ENCODE measurements at places on chromosomes 12 and 14.

DNA sequence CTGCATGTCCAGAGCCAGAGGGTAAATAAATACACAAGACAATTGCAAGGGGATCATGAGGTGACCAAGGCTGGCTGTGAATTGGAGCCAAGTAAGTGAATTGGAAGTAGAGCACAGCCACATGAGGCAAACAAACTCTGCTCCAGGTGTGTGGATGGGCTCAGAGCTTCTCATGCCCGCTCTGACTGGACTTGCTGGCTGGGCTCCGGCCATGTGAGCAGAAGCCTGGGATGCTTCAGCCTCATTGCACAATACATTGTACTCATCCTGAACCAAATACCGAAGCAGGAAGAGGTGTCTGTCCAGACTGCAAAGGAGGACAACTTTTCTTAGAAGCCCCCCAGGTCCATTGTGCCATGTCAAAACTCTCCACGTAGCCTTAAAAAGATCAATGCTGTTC, 193.0 kb downstream of the TTC8 start:
- DNase-seq: no peak

DNA sequence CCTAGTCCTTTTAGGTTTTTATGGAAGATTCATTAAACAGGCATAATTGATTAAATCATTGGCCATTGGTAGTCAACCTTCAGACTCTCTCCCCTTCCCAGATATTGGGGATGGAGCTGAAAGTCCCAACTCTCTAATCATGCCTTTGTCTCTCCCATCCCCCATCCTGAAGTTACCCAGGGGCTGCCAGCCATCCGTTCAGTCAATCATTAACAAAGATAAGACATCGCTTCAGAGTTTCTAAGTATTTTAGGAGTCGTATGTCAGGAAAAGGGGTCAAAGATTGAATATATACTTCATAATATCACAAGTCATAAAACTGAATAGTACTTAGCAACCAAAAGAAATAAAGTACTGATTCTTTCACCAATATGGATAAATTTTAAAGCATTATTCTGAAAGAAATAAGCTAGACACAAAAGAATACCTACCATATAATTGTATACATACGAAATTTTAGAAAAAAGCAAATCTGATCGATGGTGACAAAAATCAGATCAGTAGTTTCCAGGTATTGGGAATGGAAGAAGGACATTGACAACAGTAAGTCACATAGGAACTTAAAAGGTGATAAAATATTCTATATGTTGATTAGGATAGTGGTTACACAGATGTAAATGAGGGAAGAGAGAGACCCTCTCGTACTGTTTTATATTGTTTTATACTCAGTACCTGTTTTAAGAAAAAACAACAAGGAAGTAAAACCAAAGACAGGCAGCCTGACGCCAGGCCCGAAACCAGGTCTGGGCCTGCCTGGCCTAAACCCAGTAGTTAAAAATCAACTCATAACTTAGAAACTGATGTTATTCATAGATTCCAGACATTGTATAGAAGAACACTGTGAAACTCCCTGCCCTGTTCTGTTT, 414.4 kb downstream of the DAD1 start:
- no peak for DNase-seq

GRCh38 chr12:130975116-130975515, 21.4 kb downstream of the ADGRD1 start:
- DNase-seq: no peak

GRCh38 chr12:105855361-105856047, 283.2 kb downstream of the NUAK1 start:
- DNase-seq: no peak

DNA sequence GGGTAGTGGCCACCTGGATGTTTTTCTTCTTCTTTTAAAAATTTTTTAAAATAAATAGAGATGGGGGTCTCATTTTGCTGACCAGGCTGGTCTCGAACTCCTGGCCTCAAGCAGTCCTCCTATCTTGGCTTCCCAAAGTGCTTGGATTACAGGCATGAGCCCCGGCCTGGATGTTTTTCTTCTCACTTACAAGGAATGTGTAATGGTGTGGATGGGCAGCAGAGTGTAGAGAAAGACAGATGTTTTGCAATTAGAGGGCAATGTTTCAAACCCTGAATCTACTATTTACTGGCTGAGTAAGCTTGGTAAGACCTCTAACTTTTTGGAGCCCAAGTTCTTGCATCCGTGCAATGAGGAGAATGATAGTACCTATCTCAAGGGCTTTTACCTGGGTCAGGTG, 48.1 kb downstream of the ADCK1 start:
- no peak for DNase-seq

DNA sequence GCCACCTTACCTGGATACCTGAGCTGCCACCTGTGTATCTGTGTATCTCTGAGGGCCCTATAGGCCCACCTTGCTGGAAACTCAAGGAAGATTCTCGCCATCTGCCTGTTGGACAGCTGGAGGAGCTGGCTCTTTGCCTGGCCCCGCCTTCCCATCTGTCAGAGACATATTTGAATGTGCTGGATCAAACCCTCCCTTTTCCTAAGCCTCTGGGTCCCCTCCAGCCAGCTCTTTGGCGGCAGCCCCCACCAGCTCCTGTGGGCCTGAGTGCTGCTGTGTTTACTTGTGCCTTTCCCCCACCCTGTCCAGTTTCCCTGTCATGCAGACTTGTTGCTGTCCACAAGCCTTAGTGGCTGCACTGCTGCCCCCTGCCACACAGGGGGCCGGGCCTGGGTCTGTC, 55.9 kb upstream of the SRSF5 start:
- DNase-seq: no peak

DNA sequence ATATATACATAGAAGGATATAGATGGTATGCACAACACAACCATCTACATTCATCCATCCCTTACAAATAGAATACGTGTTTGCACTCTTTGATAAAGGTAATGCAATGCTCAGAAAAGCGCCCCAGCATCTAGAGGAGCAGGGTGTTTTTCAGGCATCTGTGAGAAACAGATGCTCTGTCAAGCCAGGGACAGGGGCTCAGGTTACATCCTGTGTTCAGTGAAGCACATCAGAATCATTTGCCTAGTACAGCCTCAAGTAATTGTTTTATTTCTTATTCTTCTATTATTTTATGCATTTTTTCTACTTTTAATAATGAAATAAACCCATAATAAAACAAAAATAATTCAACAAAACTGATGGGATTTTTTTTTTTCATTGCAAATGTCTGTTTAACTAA, 50.5 kb upstream of the HIF1A start:
- DNase-seq: no peak

DNA sequence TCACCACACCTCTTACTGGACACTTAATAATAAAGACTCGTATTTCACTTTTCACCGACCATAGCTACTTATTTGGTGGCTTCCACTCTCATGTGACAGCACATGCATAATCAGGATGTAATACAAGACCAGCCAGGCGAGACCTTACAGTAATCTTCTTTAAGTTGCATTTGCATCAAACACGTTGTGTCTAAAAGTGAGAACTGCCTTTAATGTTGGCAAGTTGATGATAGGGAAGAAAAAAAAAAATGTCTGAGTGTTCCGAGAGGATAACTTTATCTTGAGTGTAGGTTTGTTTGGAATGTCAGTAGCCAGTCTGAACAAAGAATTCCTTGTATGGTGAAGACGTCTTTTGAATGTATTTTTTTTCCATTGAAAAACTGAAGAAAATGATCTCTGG, 440.4 kb downstream of the ADAMTS20 start:
- DNase-seq: no peak

Measured in CD4-positive, alpha-beta T cell treated with Interleukin-1 beta for 1 hour (primary cell).